H1 (cell line): ENCODE measurements at places on chromosomes 2 and 18. TPM values are rescaled to one million over a fixed set of nuclear protein-coding genes. Genes with fewer than 3 reads are reported as not detected.

The GLS gene
- total RNA-seq = 81.8 and 89.8 TPM in 2 replicates

The ACTG2 gene
- total RNA-seq = 11.0 and 13.7 TPM in 2 replicates

DNA sequence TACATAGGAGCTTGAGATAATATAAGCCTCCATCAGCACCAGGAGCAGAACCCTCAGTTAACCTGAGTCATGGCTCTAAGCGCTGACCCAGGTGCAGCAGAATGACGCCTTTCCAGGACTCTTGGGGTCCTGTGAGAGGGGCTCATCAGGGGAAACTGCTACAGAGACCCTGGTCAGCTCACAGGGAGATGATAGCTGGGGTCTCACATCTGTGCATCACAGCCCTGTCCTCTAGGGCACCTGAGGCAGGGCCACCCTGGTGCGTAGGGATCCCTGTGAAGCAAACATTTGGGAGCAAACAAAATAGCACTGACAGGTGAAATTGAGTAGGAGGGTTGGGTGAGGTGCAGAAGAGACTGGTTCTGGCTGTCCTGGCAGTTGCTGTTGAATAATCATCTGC is 219.2 kb downstream of the SH3RF3 start:
- no peaks in the 10 kb centered on the region for H3K27me3 ChIP-seq
- H3K27ac ChIP-seq = no peak overlapping the region
- no peak for DNase-seq
- H3K36me3 ChIP-seq = no peaks in the 10 kb centered on the region

DNA sequence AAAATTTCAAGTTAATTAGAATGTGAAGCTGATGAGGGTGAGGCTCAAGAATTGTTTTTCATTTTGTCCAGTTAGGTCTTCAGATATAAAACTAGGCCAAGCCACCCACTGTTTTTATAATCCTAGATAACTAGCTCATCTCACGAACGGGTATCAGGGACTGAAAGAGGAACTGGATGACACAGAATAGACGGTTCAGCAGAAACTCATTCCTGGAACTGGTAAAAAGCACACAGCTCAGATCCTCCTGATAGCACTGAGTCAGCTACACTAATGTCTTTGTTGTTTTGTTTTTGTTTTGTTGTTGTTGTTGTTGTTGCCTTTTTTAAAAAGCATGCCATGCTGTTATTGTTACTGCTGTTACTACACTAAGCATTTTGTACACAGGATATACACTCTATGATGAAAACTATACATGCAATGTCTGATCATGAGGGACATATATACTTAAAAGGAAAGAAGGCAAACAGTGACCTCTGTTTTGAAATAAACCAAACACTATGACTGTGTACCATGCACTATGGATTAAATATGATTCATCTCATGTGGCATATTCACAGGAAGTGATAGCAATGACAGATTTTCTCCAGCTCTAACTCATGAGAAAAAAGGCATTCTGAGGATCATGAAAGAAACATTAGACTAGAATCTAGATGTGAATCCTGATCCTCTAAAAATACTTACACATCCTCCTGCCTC is 437.6 kb downstream of the NCKAP5 start:
- no peak for DNase-seq
- no peak overlapping the region for H3K27ac ChIP-seq
- H3K27me3 ChIP-seq = no peaks in the 10 kb centered on the region
- H3K36me3 ChIP-seq = no peaks in the 10 kb centered on the region

- no peak for DNase-seq
- H3K27me3 ChIP-seq = no peaks in the 10 kb centered on the region
- H3K4me3 ChIP-seq = no peak overlapping the region
- peaks cover 3% of the 10 kb centered on the region for H3K4me1 ChIP-seq
- H3K27ac ChIP-seq = no peak overlapping the region
- H3K36me3 ChIP-seq = no peaks in the 10 kb centered on the region
These were observed 1.2 kb downstream of the CDK15 start for GRCh38 chr2:201807452-201807999.

DNA sequence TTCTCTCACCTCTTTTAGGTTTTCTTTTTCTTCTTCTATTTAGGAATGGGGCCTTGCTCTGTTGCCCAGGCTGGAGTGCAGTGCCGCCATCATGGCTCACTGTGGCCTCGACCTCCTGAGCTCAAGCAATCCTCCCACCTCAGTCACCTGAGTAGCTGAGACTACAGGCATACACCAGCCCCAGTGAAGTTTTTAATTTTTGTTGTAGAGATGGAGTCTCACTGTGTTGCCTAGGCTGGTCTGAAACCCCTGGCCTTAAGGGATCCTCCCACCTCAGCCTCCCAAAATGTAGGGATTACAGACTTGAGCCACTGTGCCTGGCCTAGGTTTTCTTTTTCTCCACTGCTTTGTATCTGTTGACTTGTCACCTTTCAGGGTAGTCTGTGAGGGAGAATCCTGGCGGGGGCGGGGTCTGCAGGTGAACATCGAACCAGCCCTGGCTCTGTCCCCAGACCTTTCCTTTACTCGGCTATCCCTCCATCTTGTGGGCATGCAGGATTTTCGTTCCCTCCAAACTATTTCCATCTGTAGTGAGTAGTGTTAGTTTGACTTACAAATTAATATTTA is 21.7 kb downstream of the NCK2 start:
- DNase-seq = no peak
- H3K4me1 ChIP-seq = peaks cover 12% of the 10 kb centered on the region
- H3K36me3 ChIP-seq = no peaks in the 10 kb centered on the region
- H3K4me3 ChIP-seq = no peak overlapping the region
- no peak overlapping the region for H3K27ac ChIP-seq
- no peaks in the 10 kb centered on the region for H3K27me3 ChIP-seq

GRCh38 chr2:18271370-18272147 is 288.9 kb downstream of the RDH14 start:
- DNase-seq = no peak
- no peak overlapping the region for H3K4me3 ChIP-seq
- H3K27ac ChIP-seq = no peak overlapping the region
- no peaks in the 10 kb centered on the region for H3K36me3 ChIP-seq

DNA sequence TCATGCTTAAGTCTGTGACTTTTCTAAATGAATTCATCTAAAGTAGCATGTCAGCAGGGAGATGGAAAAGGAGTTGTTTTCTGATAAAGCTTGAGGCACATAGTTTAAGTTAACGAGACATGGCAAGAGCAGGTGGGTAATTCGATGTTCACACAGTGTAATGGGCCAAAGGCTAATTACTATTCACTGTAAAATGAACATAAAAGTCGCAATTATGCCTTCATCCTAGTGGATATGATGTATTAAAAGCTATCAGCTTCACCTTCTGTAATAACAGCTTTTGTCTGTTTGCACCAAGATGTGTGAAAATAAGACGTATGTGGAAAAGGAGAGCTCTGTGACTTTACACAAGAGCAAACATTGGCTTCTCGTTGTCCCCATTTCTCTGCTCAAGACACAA is 94.2 kb upstream of the CDH20 start:
- no peaks in the 10 kb centered on the region for H3K27me3 ChIP-seq
- no peak for DNase-seq
- H3K27ac ChIP-seq = no peak overlapping the region
- H3K4me3 ChIP-seq = no peak overlapping the region
